ENCODE measurements at places on chromosomes 7 and 10.
A peak's percentile ranks its signal among the peaks of the same experiment; 100 is the strongest.

DNA sequence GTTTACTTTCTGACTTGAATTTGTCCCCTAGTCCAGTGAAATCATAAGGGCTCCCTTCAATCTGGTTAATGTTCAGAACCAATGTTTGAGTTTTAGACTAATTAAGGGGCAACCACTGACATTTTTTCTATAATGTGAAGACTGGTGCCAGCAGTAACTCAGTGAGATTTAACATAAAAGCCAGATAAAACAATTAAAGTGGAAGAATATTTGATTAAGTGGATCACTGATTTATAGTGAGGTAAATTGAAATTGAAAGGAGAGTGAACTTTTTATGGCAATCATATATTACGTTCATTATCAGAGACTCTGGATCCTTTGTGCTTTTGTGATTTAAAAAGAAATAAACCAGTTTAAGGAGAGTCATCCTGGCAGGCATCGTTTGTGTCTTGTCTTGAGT lies 246.8 kb downstream of the GATA3 start:
- no peak for DNase-seq

DNA sequence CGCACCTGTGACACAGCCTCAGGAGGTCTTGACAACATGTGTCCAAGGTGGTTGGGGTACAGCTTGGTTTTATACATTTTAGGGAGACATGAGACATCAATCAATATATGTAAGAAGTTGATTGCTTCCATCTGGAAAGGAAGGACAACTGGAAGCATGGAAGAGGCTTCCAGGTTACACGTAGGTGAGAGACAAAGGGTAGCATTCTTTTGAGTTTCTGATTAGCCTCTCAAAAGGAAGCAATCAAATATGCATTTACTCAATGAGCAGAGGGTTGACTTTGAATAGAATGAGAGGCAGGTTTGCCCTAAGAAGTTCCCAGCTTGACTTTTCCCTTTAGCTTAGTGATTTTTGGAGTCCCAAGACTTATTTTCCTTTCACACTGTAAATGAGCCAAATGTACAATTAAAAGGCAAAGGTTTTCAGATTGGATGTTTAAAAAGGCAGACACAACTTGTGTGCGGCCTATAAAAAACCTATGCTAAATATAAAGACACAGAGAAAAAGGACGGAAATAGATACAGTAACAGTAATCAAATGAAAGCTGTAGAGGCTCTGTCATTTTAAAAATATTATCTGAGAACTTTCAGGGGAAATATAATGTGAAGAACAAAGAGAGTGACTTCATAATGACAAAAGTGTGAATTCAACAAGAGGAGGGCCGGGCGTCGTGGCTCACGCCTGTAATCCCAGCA lies 65.7 kb upstream of the LANCL2 start:
- no peak for DNase-seq

DNA sequence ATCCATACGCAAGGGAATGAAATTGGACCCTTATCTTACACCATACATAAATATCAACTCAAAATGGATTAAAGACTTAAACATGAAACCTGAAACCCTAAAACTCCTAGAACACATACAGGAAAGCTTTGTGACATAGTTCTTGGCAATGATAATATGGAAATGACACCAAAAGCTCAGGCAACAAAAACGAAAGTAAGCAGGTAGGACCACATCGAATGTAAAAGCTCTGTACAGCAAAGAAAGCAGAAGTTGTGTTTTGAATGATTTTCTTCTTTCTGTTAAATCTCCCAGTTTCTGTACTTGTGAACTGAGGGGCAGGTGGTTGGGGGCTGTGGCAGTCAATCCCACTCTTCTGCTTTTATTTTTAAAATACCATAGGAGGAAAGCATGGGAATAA lies 368.4 kb upstream of the PODXL start:
- no peak for DNase-seq

DNA sequence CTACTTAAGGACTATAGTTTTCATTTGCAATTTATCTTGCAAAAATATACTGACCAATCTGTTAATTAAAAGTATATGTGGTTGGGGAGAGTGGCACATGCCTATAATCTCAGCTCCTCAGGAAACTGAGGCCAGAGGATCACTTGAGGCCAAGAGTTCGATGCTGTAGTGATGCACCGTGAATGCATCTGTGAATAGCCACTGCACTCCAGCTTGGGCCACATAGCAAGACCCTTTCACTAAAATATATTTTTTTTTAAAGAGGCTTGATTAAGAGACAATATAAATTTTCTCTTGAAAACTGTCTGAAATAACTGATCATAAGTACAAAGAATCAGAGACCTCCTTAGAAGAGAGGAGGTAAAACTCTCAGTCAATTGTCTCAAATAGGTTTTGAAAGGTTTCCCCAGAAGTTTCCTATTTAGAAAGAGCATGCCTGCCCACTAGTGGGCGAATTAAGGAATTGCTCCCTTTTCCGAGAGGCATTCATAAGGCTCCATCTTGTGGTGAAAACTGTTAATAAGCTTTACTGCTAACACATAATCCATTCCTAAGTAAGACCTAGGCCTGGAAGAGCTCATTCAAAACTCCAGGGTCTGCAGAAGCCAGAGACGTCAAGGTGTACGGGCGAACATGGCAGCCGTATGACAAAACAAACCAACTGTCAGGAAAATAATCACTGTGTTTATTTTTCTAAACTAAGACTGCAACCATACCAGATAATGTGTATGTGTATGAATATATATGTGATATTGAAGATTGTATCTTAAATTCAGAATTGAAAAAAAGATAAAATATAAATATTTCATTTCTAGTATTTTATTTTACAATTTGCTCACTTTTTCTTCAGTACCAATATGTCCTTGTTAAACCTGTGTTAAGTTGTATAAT lies 6.8 kb upstream of the TAS2R40 start:
- DNase-seq = peak; percentile 56
